Gastroesophageal sphincter (tissue), 4 donors: ENCODE measurements at places on chromosomes 4 and X. TPM values are rescaled to one million over a fixed set of nuclear protein-coding genes. Genes with fewer than 3 reads are reported as not detected.

The VCX2 gene
- not detected for total RNA-seq

The USP26 gene
- not detected for total RNA-seq

The GNRHR gene
- not detected for total RNA-seq

The BRS3 gene
- total RNA-seq = not detected

The CYLC1 gene
- total RNA-seq = not detected

The SLC30A9 gene
- 54.9 TPM for total RNA-seq

The ESX1 gene
- total RNA-seq = not detected

The DGKK gene
- not detected for total RNA-seq

The SPANXC gene
- total RNA-seq = not detected

- no peak for ATAC-seq
These were observed 693.6 kb upstream of the HS3ST1 start for GRCh38 chr4:12122316-12122715.

DNA sequence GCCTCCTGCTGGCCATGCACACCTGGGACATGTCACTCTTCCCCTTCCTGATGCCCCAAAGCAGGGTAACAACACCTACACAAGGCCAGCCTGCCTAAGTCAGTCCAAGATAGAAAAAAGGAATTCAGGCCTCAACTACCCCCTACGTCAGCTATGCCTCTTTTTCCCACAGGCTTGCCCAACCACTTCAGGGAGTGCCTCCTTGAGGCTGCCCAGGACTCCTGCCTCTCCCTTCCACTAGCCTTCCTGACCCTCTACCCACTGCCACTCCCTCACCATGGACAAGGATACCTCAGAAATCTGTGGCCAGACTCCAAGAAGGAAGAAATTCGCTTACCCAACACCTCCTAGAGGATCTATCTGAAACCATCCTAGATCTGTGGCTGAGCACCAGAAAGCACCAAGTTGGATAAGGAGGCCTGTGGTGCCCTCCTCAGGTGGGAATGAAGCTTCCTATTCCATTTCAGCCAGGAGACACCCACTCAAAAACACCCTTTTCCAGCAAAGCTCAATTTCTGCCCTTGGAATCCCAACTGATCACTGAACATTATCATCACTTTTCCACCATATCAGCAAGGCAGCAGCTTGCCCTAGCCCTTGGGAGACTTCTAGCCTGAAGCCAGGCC is 1.8 kb downstream of the KDM5C start:
- no peak for ATAC-seq

GRCh38 chrX:25015486-25016360 is at the start of gene ARX:
Gene ARX (minus strand): TSS chrX:25015965. CDS start chrX:25015737, 228 bp downstream.
- ATAC-seq = no peak

DNA sequence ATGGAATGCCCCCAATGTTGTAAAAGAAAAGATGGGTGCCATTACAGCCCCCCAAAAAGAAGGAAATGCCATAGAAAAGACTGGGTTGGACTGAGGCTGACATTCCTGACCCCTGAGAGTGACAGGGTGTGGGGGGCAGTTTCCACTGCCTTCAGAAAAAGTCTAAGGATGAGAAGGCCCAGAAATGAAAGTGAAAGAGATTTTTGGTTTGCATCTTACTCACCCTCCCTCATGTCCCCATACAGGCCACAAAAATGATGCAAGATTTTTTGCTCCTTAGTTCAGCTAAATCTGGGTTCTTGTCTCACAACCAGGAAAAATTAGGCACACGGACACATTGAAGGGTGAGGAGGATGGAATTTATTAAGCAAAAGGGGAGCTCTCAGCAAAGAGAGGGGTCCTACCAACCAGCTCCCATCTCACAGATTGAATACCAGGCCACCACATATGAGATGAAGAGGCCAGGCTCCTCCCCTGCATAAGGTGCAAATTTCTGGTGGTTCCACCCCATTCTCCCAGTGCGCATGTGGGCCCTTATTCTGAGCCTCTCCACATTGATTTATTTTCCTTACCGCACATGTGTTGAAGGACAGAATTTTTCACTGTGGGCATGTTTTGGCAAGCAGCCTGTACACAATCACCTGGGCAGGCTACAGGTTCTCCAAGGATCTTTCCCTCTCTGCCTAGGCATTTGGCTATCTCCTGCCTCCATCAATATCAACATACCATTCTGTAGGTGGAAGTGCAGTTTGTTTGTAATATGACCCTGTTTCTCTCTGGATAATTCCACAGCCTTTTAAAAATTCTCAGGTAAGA is 18.8 kb downstream of the PPP4R3C start:
- ATAC-seq = no peak

GRCh38 chrX:47502316-47503125 is 19.5 kb upstream of the ZNF41 start:
- peak; percentile 79 for ATAC-seq

- ATAC-seq = peak; percentile 66
These were observed 2.9 kb downstream of the ARHGAP4 start for GRCh38 chrX:153922932-153923857.

DNA sequence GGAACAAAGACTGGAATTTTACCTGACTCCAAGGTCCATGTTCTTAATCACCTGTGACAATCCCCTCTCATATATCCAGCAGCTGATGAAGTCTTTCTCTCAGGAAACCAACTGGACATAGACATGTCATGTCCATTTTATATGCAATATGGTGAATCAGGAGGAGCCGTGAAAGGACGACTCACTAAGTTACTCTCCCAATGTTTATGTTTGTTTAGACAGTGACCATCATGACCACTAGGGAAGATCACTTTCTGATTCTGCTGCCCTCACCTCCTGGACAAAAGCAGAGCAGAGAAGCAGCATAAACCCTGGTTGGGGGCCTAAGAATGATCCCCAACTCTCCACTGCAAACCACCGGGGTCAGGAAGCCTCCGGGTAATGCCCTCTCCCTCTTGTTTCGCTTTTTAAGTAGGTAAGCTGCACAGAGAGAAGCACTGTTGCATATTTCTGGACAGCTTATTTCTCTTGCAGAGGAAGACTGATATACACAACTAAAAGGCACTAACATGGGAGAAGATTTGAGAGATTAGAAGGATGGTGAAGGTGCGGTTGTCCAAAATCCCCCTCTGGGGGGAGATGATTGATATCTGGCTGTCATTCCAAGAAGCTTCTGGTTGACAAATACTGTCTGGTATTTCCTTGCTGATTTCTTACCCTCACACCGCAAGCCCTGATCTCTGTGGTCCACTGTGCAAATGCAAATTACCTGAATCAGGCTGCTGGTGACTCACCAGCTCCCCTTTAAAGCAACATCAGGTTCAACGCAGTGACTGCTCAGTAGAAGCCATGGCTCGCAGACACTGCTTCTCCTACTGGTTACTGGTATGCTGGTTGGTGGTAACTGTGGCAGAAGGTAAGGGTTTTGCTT is at the start of gene ODAPH:
Gene ODAPH, plus strand, starts transcription at position 773 of the 871 bp plus-strand sequence. Its CDS starts 17 bp downstream, at position 790.
- ATAC-seq = no peak

- ATAC-seq = no peak
These were observed 73.3 kb downstream of the TAF1 start for GRCh38 chrX:71439420-71439819.

DNA sequence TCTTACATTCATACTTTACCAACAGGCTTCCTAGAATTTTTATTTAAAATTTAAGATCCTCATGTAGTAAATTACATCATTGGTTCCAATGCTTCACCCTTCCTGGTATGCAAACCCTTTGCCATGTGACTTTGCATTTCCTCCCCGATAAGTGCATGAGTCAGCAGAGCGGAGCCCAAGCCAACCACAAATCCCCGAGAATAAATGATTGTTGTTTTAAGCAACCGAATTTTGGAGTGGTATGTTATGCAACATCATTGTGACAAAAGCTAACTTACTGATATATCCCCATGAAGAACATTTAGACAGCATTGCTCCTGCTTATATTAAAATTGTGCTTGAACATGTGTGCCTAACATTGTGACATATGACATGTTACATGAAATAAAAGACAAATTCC is 199.4 kb upstream of the DDX53 start:
- no peak for ATAC-seq

- ATAC-seq = no peak
These were observed 13.8 kb upstream of the MXD4 start for GRCh38 chr4:2275546-2276251.

- ATAC-seq = no peak
These were observed 317.2 kb downstream of the DHX15 start for GRCh38 chr4:24266951-24267722.

- ATAC-seq = no peak
These were observed 33.2 kb downstream of the NBDY start for GRCh38 chrX:56762220-56762619.

- no peak for ATAC-seq
These were observed 397.2 kb downstream of the FAM47B start for GRCh38 chrX:35339796-35340195.

- no peak for ATAC-seq
These were observed 558.5 kb downstream of the IL15 start for GRCh38 chr4:142194905-142195304.

GRCh38 chr4:24924309-24924781 is 11.5 kb upstream of the CCDC149 start:
- ATAC-seq = no peak

DNA sequence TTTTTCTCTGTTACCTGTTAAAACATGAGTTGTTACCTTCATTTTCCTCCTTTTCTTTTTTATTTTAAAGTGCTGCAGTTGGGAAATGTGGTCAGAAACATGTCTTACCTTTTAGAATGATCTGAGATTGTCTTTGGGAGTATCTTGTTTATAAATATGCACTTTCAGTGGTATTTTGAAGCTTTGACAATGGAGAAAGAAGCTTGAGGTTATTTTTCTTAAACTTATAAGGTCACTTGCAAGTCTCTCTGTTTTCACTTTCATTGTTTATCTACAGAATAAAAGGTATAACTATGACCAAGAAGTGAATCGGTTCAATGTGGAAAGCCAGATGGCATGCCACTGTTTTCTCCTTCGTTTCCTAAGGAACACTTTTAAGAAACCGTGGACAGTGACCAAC is 167.5 kb upstream of the SLC7A11 start:
- ATAC-seq = no peak

DNA sequence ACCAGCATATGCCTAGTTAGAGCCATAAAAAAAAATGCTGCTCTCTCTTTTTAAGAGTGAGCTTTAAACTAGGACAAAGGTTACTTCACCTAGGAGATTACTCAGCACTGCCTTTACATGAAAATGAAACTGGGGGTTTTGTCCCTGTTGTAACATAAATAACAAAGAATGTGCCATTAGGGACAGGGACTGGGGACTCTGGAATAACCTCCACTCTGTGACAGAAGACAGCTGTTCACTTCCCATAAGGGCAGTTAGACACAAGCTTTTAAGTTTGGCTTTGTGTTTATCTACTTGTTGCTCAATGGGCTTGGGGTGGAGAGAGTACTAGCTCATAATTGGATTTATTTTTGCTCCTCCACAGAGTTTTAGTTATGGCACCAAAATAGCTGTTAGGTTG is 11.9 kb downstream of the ENPEP start:
- peak; percentile 82 for ATAC-seq

- no peak for ATAC-seq
These were observed 441.0 kb downstream of the RAPGEF2 start for GRCh38 chr4:159543831-159544230.

DNA sequence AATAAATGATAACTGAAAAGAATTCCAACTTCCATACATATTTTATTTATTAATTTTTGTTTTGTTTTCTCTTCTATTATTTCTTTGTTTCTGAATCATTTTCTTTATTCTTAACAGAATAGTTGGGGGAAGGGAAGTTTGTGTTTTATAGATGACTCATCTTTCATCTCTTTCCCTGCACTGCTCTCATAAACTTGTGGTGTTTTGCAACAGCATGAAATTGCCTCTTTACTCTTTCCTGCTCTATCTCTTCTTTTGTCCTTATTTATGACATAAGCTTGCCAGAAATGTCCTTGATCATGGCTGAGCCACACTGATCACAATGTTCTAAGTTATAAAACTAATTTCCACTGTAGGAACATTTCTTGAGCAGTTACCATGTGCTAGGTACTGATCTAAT is 22.3 kb downstream of the QRFPR start:
- ATAC-seq = no peak

- no peak for ATAC-seq
These were observed 33.0 kb downstream of the NOP14 start for GRCh38 chr4:2930135-2930757.

GRCh38 chrX:2401590-2402360 is 99.0 kb downstream of the DHRSX start:
- ATAC-seq = peak; percentile 34

DNA sequence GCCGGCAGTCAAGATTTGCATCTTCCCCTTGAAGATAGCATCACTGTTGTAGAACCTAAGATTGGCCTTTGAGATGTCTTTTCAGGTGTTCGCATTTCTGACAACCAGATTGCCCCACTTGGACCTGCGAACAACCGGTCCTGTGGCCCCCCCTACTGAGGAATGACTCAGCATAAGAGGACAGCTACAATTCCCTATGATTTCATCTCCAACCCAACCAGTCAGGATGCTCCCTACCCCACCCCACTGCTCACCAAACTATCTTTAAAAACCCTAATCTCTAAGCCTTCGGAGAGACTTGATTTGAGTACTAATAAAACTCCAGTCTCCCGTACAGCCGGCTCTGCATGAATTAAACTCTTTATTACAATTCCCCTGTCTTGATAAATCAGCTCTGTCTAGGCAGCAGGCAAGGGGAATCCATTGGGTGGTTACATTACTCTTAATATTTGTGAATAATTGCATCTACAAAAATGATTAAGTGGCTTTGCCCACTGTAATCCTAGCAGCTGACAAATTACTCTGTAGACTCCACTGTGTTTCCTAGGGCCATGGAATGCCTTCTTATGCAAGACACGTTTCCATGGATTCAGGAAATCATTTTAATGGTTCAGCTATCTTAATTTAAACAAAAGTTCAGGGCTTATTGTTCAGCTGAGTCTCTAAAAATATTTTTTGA is 95.4 kb downstream of the GPR143 start:
- no peak for ATAC-seq

- ATAC-seq = peak; percentile 62
These were observed 26.0 kb downstream of the MANBA start for GRCh38 chr4:102734591-102735385.

DNA sequence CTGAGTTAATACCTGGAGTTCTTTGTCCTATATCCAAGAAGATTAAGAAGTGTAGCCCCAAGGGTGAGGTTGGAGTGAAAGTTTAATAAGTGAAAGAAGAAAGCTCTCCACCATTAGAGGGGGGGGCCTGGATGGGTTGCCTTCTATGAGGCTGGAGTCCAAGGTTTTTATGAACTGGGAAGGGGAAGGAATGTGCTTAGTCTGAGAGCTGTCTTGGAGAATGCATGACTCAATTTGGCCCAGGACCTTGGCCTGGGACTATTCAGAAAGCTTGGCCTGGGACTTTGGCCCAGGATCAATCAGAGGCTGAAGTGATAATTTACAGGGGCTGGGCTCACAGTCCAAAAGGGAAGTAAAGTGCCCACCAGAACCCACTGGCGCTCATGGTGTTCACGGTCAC is 1049.0 kb upstream of the GRIA3 start:
- no peak for ATAC-seq

DNA sequence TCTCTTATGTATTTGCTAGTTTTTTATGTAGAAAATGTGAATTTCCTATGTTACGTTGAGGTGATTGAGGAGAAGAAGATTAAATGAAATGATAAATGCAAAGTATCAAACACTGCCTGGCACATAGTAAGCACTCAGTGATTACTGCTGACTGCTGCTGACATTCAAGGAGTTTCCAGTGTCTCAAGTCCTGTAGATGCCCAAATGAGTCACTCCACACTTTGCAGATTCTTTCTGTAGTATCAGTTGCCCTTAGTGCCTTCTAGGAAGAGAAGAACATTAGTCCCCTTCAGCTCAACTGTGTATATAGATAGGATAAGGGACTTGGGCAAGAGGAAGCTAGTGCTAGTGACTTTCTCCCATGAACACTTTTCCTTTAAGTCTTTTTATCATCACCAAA is 240.5 kb upstream of the TEX13A start:
- ATAC-seq = no peak
